A172 (cell line): ENCODE measurements at places on chromosomes 16 and 17. TPM values are rescaled to one million over a fixed set of nuclear protein-coding genes. Genes with fewer than 3 reads are reported as not detected.

The CBFA2T3 gene
- total RNA-seq: 0.05 TPM in 1 of 2 replicates, not detected in the other

DNA sequence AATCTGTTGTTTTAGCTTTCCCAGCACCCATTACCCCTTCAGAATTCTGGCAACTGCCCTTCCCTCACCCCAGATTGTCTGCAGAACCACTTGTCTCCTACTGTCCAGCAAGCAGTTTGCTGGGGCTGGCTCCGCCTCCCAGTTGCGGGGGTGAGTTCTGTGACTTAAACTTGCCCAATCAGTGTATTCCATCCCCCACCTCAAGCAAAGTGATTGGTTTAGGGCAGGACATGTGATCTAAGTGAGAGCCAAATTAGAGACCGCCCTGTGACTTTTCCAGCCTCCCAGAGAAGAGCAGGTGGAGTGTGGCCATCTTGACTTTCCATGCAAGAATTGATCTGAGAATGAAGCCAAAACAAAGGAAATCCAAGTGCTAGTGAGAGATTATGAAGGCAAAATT is 22.7 kb upstream of the SRCIN1 start:
- peak; percentile 63 for DNase-seq

DNA sequence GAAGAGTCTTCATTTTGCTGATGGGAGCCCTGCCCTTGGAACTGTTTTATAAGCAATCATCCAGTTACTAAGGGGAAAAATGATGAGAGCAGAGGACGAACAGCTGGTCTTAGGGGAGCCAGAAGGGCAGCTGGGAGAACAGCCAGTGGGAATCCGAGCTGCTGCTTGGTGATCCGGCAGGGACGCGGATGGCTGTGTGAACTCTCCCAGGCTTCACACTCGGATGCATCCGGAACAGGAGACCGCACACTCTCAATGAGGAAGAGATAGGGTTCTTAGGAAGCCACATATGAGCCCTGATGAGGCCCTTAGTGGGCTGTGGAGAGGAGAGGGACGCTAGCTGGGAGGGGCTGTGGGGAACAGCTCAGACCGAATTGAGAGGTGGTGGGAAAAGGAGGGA is 5.0 kb upstream of the CACNG5 start:
- no peak for DNase-seq

GRCh38 chr17:79534851-79535727 is 75.8 kb downstream of the RBFOX3 start:
- DNase-seq: no peak

- no peak for DNase-seq
These were observed 108.5 kb downstream of the USP22 start for GRCh38 chr17:20934288-20934687.

DNA sequence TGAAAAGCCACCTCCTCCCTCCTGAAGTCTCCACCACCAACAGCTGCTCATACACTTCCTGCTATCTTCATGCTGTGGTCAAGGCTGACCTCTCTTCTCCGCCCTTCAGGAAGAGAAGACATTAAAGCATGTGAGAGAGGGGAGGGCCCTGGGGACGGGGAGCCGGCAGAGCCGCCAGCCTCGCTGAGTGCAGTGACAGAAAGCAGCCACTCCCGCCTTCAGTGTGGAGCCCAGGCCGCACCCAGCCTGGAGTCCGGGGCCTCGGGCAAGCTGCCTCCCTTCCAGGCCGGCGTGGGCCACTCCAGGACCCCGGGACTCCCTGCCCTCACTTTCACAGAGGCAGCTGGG is 94.7 kb upstream of the TNRC6C start:
- DNase-seq: peak; percentile 47

The TBC1D3K gene
- total RNA-seq: 0.10 TPM in 1 of 2 replicates, not detected in the other

DNA sequence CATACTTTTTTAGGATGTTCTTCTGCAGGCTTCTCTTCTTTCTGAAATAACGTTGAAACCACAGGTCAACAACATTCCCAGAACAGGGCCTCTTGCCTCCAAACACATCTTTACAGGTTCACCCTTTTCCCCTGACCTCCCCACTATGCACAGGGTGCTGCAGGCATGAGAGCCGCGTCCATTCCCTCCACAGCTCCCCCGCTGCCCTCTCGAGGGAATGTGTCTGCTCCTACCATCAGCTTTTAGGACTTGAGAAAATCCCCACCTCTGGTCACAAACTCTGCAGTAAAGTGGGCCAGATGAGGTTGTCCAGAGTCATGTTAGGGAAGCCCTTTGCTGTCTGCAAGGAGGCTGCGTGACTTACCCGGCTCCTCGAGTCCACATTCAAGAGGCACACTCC is 30.5 kb downstream of the DUSP14 start:
- DNase-seq: no peak

The PYY gene
- total RNA-seq: not detected in 2 replicates

The FAM171A2 gene
- 24.5 and 31.1 TPM in 2 replicates for total RNA-seq

- no peak for DNase-seq
These were observed 162.5 kb downstream of the SLC39A11 start for GRCh38 chr17:72930031-72930430.

The NPIPB13 gene
- 0.03 and 0.50 TPM in 2 replicates for total RNA-seq

GRCh38 chr17:81150377-81151077 is 14.8 kb upstream of the PVALEF start:
- DNase-seq: no peak

GRCh38 chr17:596763-597644 is 117.6 kb downstream of the VPS53 start:
- peak; percentile 71 for DNase-seq

The ABCA6 gene
- 0.34 TPM in 1 of 2 replicates, not detected in the other for total RNA-seq
